A172 (cell line): ENCODE measurements at places on chromosomes 11 and 22.
A peak's percentile ranks its signal among the peaks of the same experiment; 100 is the strongest.

DNA sequence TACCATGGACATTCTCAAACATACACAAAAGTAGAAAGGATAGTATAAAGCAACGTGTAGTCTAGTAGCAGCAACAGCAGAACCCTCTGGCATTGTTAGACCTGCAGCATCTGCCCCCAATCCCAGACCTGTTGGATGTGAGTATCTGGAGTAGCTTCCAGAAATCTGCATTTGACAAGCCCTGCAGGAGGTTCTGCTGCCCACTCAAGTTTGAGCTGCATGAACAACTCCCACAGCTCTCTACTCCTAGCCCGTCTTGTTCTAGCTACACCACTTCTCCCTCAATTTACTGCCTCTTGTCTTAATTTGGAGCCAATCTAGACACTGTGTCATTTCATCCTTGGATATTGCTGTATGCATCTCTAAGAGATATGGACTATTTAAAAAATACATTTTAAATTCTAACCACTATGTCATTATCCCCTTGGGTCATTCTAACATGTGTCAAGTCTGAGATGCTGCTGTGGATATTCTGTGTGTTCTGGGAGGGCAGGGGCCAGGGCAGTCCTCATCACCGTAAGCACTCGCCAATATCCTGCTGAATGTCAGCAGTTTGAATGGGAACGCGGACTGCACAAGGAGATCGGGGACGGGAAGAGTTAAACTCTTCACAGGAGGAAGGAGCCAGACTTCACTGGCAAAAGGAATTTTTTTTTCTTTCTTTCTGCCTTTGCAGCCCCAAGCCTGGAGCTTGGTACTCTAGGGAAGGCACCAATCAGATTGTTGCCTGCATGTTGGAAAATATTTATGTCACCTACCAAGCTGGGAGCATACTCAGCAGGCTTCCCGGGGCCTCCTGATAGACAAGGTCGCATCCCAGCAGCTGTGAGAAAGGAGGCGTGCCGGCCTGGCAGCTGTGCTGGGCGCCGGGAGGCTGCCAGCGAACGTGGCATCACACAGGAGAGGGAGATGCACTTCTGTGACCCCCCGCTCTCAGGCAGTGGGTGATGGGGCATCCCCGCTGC is 429.0 kb downstream of the MIAT start:
- DNase-seq, result no peak

DNA sequence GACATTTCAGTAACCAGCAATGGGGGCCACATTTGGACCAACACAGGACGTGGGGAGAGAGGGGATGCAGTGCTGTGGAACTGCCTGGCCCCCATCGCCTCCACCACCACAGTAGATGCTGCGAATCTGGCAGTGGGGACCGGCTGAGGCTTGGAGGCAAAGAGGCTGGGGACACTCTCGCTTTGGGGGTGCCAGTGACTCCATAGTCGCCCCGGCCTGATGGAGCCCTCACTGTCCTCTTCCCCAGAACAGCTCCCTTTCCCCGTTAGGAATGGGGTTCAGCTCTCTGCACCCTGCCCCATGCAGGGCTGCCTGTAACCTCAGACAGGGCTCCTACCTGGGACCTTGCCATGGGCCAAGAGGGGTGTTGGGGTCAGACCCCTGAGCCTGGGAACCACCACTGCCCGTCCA is 1.8 kb upstream of the MUC2 start:
- no peak for DNase-seq

- DNase-seq, result no peak
Observed at GRCh38 chr11:6502382-6502781, 5.3 kb downstream of the DNHD1 start.

DNA sequence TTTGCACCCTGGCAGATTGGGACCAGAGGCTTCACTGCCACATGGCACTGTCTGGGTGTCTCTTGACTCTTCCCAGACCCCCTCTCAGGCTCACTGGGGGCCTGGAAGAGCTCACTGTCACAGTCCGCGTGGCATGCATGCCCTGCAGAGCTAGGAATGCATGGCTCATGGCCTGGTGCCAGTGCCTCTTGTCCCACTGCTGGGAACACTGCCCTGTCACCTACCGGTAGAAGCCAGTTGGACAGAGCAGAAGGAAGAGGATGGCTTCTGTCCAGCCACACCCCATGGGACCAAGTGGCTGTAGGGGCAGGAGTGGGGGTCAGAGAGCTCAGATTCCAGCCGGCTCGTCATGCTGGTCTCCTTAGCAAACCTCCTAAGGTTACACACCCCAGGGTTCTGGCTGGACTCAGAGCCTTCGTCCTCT is 29.7 kb downstream of the MB start:
- peak; percentile 64 for DNase-seq
